AG04449 (cell line): ENCODE measurements at places on chromosomes 5 and 9.

GRCh38 chr9:87684627-87685219 is 41.2 kb upstream of the CTSL start:
- DNase-seq = no peak

- DNase-seq = no peak
These were observed 15.3 kb downstream of the NRG2 start for GRCh38 chr5:140027807-140028206.

DNA sequence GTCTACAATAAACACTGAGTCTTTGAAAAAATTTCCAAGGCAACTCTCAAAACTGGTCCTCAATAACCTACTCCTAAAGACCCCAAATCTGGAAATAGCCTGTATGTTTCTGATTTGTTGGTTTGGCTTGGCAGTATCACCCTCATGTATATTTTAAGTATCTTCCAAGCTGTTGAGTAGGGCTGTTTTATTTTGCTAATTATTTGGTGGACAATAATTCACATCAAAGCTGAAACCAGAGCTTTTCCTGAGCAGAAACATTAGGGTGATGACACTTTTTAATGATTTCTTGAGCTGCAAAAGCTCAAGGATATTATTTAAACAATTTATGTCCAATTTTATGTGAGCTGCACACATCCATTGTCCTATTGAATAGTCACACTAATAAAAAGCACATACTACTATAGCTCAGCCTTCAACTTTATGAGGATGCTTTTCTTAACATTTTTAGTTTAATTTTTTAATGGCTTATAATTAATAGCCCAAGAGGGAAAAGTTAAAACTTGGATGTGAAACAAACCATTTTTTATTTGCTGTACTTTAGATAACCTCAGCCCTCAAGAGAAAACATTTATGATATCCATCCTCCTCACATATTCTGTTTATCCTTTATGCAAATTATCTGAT is 393.1 kb downstream of the TAF11L14 start:
- DNase-seq = no peak

DNA sequence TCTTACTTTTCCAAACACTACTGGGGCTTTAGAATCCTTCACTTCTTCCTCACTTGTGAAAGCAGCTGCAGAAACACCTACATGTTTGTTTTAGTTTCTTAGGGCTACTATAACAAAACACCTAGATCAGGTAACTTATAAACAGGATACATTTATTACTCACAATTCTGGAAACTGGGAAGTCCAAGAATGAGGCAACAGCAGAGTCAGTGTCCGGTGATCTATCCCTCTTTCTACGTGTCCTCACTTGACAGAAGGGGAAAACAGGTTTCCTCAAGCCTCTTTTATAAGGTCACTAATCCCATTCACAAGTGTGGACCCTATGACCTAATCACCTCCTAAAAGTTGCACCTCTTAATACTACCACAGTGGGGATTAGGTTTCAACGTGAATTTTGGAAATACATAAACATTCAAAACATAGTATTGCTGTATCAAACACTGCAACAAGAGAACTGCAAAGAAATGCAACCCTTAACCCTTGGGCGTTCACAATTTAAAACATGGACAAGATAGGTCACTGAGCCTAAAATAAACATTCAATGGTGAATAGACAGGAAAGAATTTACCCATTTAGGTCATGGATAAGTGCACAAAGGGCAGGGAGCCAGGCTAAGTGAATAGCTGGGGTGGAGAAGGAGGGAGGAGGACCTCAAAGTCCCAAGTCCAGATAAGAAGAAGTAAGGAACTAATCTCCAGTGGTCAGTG is 104.3 kb downstream of the PIK3R1 start:
- DNase-seq = no peak

GRCh38 chr9:70036641-70037040 is 7.0 kb upstream of the MAMDC2 start:
- DNase-seq = no peak

GRCh38 chr9:96100385-96101300 is 201.3 kb downstream of the HSD17B3 start:
- no peak for DNase-seq

DNA sequence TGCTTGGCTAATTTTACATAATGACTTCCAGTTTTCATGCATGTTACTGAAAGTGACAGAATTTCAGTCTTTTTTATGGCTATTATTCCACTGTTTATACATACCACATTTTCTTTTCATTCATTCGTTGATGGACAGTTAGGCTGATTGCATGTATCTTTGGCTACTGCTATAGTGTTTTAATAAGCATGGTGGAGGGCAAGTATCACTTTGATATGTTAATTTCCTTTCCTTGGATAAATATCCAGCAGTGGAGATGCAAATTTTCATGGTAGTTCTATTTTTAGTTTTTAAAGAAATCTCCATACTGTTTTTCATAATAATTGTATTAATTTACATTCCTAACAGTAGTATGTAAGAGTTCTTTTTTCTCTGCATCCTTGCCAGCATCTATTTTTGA is 297.9 kb downstream of the PRR16 start:
- no peak for DNase-seq

GRCh38 chr9:106535439-106535838 is 327.5 kb upstream of the ZNF462 start:
- no peak for DNase-seq

GRCh38 chr9:138118601-138119071 is 241.1 kb downstream of the CACNA1B start:
- DNase-seq = no peak

GRCh38 chr5:118405650-118406061 is 582.7 kb downstream of the DTWD2 start:
- no peak for DNase-seq
